Chondrocyte (in vitro differentiated cells): ENCODE measurements at places on chromosomes 3 and 15. TPM values are rescaled to one million over a fixed set of nuclear protein-coding genes. Genes with fewer than 3 reads are reported as not detected.

CELSR3 gene
- 9.6 to 11.4 TPM (median 10.5 TPM) in 3 replicates for total RNA-seq

TGM4 gene
- 0.27 TPM in 1 of 3 replicates, not detected in the others for total RNA-seq

ZBTB47 gene
- 38.8 to 44.4 TPM (median 40.0 TPM) in 3 replicates for total RNA-seq

PPARG gene
- total RNA-seq, result 3.3 to 9.7 TPM (median 9.2 TPM) in 3 replicates

- no peak for DNase-seq
- peaks cover 35% of the 10 kb centered on the region for H3K4me1 ChIP-seq
- no peaks in the 10 kb centered on the region for H3K27me3 ChIP-seq
Observed at GRCh38 chr15:72482275-72482674, 8.1 kb downstream of the ARIH1 start.

DNA sequence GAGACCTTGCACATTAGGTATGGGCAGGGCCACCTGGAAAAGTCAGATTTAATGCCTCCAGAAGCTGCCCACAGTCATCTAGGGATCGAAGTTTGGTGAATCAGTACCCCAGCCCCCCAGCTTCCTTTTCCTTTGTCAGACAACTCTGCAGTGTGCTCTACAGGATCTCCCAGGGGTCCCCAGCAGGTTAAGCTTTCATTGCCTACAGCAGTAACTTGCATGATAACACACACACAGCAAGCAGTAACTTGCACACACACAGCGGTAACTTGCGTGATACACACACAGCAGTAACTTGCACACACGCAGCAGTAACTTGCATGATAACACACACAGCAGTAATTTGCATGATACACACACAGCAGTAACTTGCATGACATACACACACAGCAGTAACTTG is 131.3 kb downstream of the UACA start:
- no peak overlapping the region for H3K4me3 ChIP-seq
- peaks cover 42% of the 10 kb centered on the region for H3K36me3 ChIP-seq
- no peak overlapping the region for H3K27ac ChIP-seq
- peaks cover 4% of the 10 kb centered on the region for H3K4me1 ChIP-seq
- no peak for DNase-seq

- no peak overlapping the region for H3K4me3 ChIP-seq
- no peaks in the 10 kb centered on the region for H3K27me3 ChIP-seq
- H3K27ac ChIP-seq, result no peak overlapping the region
- DNase-seq, result no peak
Observed at GRCh38 chr15:71472566-71472965, 337.8 kb upstream of the NR2E3 start.

DNA sequence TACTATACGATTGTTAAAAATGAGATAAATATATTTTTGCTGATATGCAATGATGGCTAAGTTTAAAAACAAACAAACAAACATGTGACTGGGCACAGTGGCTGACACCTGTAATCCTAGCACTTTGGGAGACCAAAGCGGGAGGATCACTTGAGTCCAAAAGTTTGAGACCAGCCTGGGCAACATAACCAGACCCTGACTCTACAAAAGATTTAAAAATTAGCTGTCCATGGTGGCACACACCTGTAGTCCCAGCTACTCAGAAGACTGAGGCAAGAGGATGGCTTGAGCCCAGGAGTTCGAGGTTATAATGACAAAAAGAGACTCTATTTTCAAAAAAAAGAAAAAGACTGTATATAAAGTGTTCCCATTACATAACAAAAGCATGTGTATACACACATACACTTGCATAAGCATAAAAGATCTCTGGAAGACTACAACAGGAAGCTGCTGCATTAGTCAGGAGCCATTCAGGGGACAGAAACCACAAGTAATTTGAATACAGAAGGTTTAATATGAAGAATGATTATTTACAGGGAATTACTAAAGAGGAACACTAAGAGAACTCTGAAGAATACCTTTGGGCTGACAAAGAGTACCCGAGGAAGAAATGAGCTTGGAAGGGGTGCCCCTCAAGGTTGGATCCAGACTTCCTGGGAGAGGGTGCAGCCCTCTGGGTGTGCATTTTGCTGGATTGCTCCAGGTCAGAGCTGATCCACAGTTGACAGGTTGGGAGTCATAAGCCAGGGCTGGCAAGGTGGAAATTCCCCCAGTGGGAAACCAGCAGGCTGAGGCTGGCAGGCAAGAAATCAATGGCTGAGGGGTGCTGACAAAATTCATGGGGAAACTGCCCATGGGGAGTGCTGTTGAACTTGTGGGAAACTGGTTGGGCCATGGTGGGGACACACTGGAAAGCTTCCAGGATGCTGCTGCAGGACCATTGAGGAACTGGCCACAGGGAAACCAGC is 9.3 kb upstream of the TM4SF18 start:
- no peak overlapping the region for H3K27ac ChIP-seq
- no peak for DNase-seq
- H3K4me1 ChIP-seq, result peaks cover 35% of the 10 kb centered on the region
- peaks cover 2% of the 10 kb centered on the region for H3K27me3 ChIP-seq
- no peak overlapping the region for H3K4me3 ChIP-seq
- H3K36me3 ChIP-seq, result no peaks in the 10 kb centered on the region

GRCh38 chr3:50662408-50662807 is 12.3 kb upstream of the DOCK3 start:
- H3K27me3 ChIP-seq, result peaks cover 7% of the 10 kb centered on the region
- no peak overlapping the region for H3K27ac ChIP-seq
- H3K4me1 ChIP-seq, result peaks cover 3% of the 10 kb centered on the region
- H3K36me3 ChIP-seq, result no peaks in the 10 kb centered on the region
- DNase-seq, result peak; percentile 32

DNA sequence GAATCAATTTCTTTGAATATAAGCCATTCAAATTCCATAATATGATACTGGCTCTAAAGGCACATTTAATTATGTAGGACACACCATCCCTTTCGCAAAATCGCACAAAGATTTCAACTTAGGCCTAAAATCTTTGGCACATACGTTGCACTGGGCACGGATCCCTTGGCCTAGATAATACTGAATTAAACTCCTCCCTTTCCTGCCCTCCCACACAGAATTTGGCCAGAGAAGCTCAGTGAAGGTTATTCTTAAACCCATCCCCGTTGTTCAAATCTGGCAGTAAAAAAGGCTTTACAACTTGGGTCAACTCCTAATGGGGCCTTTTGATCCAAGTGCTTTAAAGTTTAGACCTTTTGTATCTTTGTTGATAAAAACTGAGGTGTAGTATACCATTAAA is 247.2 kb downstream of the PTPRG start:
- no peak overlapping the region for H3K27ac ChIP-seq
- no peaks in the 10 kb centered on the region for H3K36me3 ChIP-seq
- no peak overlapping the region for H3K4me3 ChIP-seq
- no peaks in the 10 kb centered on the region for H3K27me3 ChIP-seq
- no peak for DNase-seq
- peaks cover 55% of the 10 kb centered on the region for H3K4me1 ChIP-seq

GRCh38 chr3:120102674-120103073 is 8.4 kb upstream of the GSK3B start:
- DNase-seq, result no peak
- no peak overlapping the region for H3K27ac ChIP-seq
- H3K4me3 ChIP-seq, result no peak overlapping the region
- H3K4me1 ChIP-seq, result peaks cover 22% of the 10 kb centered on the region

GRCh38 chr3:42229266-42229941 is 36.6 kb downstream of the CCK start:
- peaks cover 14% of the 10 kb centered on the region for H3K36me3 ChIP-seq
- H3K4me3 ChIP-seq, result no peak overlapping the region
- no peak overlapping the region for H3K27ac ChIP-seq
- peaks cover 13% of the 10 kb centered on the region for H3K4me1 ChIP-seq

- H3K27me3 ChIP-seq, result no peaks in the 10 kb centered on the region
- peaks cover 9% of the 10 kb centered on the region for H3K4me1 ChIP-seq
- peak overlapping the region; percentile 98 for H3K27ac ChIP-seq
- H3K4me3 ChIP-seq, result no peak overlapping the region
Observed at GRCh38 chr15:58770519-58770856, 614 bp upstream of the MINDY2 start.

DNA sequence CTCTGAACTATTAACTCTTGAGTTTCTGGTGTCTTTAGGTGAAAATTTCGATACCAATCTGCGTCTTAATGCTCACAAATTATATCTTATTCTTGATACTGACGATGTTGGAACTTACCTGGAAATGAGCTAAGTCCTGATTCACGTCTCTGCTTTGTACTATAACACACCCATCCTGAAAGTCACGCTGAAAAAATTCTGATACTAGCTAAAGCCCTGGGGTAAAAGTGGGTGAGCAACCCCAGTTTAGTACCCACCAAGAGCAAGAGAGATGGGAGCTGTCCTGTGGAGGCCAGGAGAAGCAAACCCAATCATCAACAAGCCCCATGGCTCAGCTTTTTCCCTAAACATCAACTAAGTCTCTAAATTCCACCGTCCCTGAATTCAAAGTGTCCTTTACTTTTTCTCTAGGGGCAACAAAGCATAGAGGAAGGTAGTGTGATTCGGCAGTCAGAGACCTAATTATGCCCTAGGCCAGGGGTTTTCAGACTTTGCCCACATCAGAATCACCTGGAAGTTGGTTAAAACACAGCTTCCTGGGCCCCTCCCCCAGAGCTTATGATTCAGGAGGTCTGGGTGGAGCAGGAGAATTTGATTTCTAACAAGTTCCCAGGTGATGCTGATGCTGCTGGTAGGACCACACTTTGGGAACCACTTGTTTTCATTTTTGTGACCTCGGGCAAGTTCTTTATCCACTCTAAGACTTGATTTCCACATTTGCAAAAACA is 90.2 kb downstream of the OSBPL10 start:
- peaks cover 2% of the 10 kb centered on the region for H3K36me3 ChIP-seq
- H3K27ac ChIP-seq, result no peak overlapping the region
- peaks cover 55% of the 10 kb centered on the region for H3K4me1 ChIP-seq
- DNase-seq, result no peak

DNA sequence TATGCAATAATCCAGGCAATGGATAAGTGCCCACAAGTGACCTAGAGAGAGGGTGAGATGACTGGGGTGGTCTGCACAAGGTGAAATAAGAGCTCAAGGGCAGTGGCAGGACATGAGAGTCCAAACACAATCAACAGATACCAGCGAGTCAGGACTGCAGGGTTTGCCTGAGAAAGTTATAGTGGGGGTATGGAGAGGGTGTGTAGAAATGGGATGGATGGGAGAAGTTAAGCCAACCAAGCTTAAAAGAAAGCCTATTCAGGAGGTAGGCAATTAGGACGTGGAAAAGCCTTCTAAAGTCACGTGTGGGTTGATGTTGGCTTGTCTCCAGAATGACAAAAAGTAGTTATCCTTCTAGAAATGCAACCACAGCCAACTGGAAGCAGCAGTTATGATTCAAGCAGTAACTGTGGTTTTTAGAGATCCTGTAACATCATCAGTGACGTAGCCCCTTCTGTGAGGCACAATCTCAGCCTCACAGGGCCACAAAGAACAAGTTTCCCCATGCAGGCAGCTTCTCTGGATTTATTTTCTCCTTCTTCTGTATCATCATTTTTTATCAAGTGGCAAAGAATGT is 56.1 kb downstream of the FAM174B start:
- H3K4me1 ChIP-seq, result peaks cover 12% of the 10 kb centered on the region
- no peaks in the 10 kb centered on the region for H3K36me3 ChIP-seq
- H3K27ac ChIP-seq, result no peak overlapping the region

GRCh38 chr15:43169888-43170287 is 15.3 kb upstream of the CCNDBP1 start:
- no peaks in the 10 kb centered on the region for H3K27me3 ChIP-seq
- H3K4me1 ChIP-seq, result peaks cover 27% of the 10 kb centered on the region
- no peak overlapping the region for H3K4me3 ChIP-seq
- peaks cover 16% of the 10 kb centered on the region for H3K36me3 ChIP-seq
- H3K27ac ChIP-seq, result no peak overlapping the region

DNA sequence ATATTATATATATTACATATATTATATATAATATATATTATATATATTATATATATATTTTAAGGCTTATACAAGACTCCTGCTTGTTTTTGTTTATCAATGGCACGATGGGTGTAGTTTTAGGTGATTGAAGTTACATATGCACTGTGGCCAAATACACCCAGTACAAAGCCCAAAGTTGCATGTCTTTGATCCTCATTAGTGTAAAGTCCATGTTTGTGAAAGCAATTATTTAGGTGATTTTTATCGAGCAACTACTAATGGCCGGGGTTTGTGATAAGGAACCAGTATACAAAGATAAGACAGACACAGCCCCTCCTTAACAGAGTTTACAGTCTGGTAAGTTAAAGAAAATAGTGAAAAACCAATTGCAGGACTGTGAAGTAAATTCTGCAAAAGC is 154.3 kb downstream of the CHDH start:
- no peak overlapping the region for H3K4me3 ChIP-seq
- DNase-seq, result no peak
- H3K4me1 ChIP-seq, result no peaks in the 10 kb centered on the region
- H3K27me3 ChIP-seq, result peaks cover 38% of the 10 kb centered on the region
- no peak overlapping the region for H3K27ac ChIP-seq

DNA sequence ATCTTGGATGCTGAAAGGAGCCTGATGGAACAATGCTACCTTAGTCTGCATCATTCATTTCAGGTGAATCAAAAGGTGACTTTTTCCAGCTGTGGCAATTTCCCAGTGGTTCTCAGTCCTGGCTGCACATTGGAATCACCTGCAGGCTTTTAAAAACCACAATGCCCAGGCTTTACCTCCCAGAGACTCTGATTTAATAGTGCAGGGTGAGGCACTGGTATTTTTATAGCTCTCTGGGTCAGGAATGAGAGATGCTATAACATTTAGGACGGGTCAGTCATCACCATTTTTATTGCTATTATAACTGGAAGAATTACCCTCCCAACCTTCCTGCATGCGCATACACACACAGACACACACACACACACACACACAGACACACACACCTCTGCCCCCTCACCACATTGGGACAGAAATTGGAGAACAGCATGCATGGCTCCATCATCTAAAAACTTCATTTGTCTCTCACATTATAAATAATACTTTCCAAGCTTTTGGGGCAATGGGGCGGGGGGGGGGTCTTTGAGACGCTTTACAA is 41.1 kb downstream of the LARP6 start:
- no peaks in the 10 kb centered on the region for H3K27me3 ChIP-seq
- no peaks in the 10 kb centered on the region for H3K36me3 ChIP-seq
- DNase-seq, result no peak
- peaks cover 22% of the 10 kb centered on the region for H3K4me1 ChIP-seq
- no peak overlapping the region for H3K27ac ChIP-seq

DNA sequence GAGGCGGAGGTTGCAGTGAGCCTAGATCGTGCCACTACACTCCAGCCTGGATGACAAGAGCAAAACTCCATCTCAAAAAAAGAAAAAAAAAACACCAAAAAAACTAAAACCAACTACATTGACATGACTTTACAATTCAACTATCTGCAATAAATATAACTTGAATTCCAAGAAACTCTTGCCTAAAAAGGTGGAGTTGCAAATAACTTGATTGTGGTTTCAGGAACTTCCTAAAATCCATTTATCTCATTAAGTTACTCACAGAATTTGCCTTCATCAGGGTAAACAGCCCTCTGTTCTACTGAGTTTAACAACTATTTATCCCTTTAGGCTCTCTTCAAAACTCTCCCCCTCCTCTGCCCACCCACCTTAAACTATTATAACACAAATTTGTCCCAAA is 2.7 kb upstream of the MAPK6 start:
- H3K36me3 ChIP-seq, result peaks cover 3% of the 10 kb centered on the region
- H3K27ac ChIP-seq, result no peak overlapping the region
- no peak overlapping the region for H3K4me3 ChIP-seq
- peaks cover 19% of the 10 kb centered on the region for H3K4me1 ChIP-seq
- no peak for DNase-seq
